Suprapubic skin (tissue), 4 donors: ENCODE measurements at places on chromosomes 4 and X.

- no peak for DNase-seq
These were observed 51.8 kb upstream of the ARX start for GRCh38 chrX:25067271-25068172.

DNA sequence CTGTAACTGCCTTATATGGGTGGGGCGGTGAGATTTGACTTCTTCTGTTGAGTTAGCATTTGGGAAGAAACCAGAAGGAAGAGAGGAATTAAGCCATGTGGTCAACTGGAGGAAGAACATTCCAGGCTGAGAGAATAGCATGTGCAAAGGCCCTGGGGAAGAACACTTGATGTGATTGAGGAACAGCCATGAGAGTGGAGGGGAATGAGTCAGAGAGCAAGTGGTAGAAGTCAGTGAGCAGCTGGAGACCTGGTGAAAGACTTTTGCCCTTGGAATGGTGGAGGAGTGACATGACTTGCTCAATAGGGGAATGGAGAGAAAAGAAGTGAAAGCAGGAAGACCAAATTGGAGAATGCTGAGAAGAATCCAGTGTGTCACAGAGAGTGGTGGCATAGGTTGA lies 327.8 kb upstream of the HAND2 start:
- DNase-seq = no peak

DNA sequence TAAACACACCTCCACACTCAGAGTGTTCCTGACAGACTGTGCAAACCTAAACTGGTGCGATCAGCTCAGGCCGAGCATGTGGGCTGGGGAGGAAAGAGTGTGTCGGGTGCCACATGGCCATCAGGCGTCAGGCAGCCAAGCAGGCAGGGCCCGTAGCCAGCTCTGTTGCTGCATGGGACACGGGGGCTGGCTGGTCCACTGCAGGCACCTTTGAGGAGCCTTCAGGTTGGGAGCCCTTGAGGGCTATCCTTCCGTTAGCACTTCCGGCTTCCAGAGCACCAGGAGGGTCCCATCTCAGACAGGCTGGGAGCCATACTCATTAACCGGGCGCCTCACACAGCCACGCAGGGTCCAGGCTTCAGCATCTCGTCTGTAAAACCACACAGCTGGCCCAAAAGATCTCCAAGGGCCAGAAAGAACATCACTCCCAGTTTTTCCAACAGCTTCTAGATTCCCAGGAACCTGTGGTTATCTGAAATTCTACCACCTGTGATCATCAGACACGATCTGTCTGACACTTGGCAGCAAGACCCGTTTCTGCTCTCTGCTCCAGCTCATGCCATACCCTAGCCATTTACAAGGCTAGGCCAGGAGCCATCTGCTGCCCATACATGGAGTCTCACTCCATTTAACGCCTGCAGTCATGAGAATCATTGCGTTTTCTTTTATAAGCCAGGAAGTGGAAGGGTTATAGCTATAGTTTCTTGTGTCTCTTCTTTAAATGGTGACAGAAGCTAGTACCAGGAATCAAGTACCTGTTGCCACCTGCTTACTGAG lies 87.5 kb downstream of the NSUN7 start:
- DNase-seq = peak; percentile 36

DNA sequence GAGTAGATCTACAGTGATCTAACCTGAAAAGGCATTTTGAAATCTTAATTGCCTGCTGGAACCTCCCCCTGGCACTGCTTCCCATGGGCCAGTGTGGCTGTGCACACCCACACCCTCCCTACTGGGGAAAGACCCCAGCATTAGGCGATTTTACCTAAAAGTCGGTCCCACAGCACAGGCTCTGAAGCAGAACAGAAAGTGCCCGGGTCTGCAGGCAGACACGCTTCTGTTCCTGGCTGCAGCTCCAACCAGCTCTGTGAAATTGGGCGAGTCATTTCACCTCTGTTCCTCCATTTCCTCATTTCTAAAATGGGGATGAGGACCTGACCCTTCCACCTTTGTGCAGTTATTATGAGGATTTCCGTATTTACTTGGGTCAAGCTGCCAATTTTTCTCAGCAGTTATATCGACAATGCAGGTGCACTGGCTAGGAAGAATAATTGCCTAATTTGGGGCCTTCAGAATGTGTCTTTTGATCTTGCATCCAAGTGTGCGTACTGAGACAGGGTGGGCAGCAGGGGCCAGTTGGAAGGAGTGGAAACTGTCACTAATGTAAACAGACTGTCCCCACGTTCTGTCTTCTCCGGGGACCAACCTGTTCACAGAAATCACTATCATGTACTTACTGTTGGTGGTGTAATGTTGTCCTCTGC lies 7.1 kb downstream of the KLF3 start:
- DNase-seq = no peak

DNA sequence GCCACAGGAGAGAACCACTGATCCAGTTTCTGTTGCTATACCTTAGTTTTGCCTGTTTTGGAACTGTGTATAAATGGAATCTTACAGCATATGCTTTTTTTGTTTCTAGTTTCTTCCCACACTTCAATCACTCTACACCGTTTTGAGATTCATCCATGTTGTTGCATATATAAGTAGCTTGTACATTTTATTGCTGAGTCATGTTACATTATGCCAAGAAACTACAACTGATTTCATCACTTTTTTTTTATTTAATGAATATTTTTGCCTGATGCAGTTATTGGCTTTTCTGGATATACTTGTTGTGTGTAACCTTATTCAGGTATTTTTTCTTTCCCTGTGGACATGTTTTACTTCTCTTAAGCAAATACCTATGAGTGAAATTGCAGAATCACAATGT lies 1135.9 kb downstream of the RAPGEF2 start:
- DNase-seq = no peak
